ENCODE measurements at places on chromosomes 16 and 17.
A peak's percentile ranks its signal among the peaks of the same experiment; 100 is the strongest.

GRCh38 chr17:4509401-4509800, 10.7 kb downstream of the SPNS2 start:
- peak; percentile 15 for DNase-seq

DNA sequence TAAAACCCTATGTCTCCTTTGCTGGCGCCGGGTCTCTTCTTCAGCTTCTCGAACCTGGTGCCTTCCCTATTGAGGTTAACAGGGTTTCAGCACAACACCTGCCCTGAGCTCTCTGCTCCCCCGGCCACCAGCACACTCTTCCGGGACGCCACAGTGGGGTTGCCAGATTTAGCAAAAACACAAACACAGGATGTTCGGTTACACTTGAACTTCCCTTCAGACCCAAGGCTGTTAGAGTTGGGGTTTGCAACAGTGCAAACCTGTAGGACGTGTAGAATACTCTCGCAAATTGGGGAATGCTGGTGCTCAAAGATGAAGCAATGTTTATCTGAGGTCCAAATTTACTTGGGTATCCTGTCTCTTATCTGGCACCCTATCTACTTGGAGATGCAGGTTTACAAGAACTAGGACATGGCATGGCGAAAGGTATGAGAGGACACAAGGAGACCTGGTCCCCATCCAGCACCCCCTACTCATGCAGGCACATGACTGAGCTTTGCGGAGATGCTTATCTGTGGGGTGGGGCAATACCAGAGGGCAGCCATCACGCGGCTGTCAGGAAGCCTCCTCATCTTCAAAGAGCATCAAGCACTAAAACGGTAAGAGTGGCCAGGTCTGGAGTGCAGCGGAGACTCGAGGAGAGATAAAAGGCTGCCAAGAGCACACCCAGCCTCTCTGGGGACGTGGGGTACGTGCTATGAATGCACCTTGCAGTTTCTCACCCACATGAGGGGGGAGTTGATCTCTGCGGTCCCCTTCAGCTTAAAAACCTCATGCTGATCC, 52.8 kb downstream of the SDK2 start:
- no peak for DNase-seq

DNA sequence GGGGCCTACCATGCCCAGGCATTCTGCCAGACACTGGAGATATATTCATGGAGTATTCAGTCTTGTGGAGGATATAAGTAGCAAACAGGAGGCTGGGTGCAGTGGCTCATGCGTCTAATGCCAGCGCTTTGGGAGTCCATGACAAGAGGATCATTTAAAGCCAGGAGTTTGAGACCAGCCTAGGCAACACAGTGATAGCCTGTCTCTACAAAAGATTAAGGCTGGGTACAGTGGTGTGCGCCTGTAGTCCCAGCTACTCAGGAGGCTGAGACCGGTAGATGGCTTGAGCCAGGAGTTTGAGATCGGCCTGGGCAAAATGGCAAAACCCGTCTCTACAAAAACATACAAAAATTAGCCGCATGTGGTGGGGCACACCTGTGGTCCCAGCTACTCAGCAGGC, 37.7 kb upstream of the CDH3 start:
- no peak for DNase-seq

DNA sequence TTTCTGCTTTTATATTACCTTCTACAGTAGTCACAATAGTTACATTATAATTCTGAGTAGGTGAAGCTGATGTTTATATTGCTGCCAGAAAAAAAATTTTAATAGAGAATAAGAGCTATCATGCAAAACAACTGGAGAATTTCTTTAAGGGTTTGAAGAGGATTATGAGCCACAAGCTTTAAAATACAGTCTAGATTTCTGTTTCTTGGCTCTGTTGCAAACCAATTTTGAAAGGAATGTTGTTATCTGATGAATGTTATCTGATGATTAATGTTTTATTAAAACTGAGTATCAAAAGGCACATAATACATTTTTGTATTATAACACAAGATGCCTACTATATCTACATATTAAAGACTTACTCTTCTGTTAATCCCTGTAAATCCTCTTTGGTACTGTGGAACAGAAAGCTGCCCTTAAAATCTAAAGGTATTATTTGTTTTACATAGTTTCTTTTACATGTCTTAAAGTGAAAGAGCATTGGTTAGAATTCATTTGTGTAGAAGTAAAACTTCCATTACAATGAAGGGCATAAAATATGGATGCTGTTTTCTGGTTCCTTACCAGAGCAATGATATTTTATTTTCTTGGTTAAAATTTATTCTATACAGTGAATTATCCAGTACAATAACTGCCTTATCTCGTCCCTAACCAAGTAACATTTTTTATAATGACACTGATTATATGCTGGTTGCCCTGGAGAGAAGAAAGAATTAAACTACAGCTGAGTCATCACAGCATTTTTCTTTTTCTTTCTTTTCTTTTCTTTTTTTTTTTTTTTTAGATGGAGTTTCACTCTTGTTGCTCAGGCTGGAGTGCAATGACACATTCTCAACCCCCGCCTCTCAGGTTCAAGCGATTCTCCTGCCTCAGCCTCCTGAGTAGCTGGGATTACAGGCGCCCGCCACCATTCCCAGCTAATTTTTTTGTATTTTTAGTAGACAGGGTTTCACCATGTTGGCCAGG, 205.7 kb downstream of the TANC2 start:
- no peak for DNase-seq

DNA sequence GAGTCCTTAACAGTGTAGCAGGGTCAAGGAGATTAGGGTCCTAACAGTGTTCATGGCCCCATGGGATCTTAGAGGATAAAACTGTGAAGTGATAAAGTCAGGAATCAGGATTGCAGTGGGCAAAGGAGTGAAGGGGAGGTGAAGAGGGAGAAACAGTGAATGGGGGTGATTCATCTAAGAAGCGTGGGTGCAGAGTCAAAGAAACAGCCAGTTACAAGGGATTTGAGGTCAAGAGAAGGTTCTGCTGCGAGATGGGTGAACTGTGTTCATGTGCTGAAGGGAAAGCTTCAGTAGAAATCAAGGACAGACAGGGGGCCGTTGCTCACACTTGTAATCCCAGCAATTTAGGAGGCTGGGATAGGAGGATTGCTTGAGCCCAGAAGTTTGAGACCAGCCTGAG, 5.9 kb downstream of the GTF3C1 start:
- no peak for DNase-seq

- no peak for DNase-seq
Measured at GRCh38 chr17:10135539-10136257, 62.7 kb downstream of the GAS7 start.

- no peak for DNase-seq
Measured at GRCh38 chr17:10046786-10047785, 142.0 kb upstream of the RCVRN start.

DNA sequence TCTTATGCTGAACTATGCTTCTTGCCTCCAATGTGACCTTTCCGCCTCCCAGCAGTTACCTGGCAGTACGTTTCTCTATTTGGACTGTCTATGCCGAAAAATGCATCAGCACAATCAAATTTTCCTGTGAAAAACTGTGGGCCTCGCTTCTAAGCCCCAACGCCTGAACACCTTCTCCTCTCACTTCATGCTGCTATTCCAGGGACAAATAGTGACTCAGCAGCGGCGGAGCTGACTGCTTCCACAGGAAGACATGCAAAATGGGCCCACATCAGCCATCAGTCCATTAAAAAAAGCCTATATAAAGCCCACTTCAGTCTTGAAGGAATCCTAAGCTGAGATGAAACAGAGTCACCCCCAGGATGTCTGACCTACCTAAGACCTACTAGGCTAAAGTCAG, 10.5 kb upstream of the PIP4K2B start:
- no peak for DNase-seq

DNA sequence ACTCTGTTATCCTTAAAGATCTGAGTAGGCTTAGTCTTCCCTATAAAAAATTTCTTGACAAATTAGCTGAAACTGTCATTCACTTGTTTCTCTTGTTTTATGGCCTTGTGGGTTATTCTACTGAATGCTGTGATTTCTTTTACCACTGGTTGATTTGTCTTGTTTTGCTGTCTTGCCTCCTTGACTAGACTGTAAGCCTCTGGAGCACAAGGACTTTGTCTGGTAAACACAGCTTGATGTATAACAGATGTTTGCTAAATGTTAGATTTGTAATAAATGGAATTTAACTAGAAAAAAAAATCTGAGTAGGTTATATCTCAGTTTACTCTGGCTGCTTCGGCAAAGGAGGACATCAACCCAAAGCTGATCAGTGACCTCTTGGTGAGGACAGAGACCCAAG, 21.6 kb downstream of the VAC14 start:
- no peak for DNase-seq

- DNase-seq, result no peak
Measured at GRCh38 chr17:79463421-79464317, 147.2 kb downstream of the RBFOX3 start.

- no peak for DNase-seq
Measured at GRCh38 chr17:80944326-80944725, 47.3 kb upstream of the CHMP6 start.

DNA sequence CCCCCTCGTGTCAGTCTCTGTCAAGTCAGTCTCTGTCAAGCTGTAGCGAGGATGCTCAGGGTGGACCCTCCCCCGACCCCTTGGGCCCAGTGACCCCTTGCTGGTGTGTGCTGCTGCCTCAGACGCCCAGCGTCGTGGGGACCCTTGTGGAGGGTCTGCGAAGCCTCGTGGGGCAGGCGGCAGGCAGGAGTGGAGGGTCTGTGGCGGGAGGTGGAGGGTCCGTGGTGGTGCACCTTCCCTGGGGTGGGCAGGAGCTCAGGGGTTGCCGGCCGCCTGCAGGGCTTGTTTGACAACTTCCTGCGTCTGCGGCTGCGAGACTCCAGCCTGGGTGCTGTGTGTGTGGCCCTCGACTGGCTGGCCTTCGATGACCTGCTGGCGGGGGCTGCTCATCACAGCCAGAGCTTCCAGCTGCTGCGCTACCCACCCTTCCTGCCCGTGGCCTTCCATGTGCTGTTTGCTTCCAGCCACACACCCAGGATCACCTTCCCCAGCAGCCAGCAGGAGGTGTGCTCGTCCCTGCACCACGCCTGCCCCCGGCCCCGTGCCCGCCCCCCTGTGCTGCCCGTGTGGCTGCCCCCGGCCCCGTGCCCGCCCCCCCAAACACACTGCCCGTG, 5.6 kb downstream of the GNG13 start:
- no peak for DNase-seq

GRCh38 chr17:80219763-80220053, 425 bp downstream of the SGSH start:
- no peak for DNase-seq

- no peak for DNase-seq
Measured at GRCh38 chr17:2074919-2075318, 20.0 kb downstream of the HIC1 start.

GRCh38 chr17:59375857-59376256, 44.4 kb downstream of the YPEL2 start:
- DNase-seq, result no peak

GRCh38 chr17:1232331-1232730, 37.9 kb upstream of the BHLHA9 start:
- DNase-seq, result no peak

DNA sequence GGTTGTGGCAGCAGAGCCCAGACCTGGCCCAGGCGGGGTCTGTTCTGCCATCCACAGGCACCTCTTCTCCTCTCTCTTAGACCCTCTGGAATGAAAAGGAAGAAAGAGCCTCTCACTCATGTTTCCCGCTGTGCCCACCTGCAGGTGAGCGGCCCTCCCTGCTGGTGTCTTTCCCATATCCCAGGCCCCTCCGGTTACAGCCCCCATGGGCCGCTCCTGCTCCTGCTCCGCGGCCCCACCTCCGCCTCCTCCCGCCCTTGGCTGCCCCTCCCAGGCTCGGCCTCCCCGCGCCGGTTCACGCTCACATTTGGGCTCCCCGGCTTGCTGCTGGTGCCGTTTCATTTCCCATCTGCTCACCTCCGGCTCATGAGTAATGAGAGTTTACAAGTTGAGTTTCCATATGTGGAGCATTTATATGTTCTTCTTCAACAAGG, 98.7 kb upstream of the SDK2 start:
- DNase-seq, result no peak

DNA sequence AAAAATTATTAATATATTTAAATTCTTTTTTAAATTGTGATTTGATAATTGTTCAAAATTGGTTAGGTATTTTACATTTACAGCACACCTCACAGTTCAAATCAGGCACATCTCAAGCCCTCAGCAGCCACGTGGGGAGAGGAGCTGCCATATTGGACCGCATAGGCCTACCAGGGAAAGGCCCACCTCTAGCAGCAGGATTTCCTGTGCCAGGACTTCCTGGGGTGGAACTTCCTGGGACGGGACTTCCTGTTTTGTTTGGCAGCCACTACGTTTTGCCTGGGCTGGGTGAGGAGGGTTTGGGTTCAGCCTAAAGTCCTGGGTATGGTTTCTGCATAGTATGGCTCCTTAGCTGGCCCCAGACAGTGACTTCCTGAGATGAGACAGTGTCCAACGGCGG, 298.5 kb upstream of the FOXF1 start:
- no peak for DNase-seq

DNA sequence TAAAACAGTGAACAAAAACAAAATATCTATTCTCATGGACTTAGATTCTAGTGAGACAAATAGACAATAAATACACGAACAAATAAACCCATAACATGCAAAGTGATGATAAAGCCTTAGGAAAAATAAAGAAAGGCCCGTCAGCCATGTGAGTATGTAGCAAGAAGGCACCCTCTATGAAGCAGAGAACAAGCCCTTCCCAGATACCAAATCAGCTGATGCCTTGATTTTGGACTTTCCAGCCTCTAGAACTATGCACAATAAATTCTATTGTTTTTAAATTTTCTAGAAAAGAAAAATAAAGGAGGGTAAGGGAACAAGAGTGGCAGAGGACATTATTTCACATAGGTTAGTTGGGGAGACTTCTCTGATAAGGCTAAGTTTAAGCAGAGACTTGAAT, 40.7 kb upstream of the SMURF2 start:
- no peak for DNase-seq

DNA sequence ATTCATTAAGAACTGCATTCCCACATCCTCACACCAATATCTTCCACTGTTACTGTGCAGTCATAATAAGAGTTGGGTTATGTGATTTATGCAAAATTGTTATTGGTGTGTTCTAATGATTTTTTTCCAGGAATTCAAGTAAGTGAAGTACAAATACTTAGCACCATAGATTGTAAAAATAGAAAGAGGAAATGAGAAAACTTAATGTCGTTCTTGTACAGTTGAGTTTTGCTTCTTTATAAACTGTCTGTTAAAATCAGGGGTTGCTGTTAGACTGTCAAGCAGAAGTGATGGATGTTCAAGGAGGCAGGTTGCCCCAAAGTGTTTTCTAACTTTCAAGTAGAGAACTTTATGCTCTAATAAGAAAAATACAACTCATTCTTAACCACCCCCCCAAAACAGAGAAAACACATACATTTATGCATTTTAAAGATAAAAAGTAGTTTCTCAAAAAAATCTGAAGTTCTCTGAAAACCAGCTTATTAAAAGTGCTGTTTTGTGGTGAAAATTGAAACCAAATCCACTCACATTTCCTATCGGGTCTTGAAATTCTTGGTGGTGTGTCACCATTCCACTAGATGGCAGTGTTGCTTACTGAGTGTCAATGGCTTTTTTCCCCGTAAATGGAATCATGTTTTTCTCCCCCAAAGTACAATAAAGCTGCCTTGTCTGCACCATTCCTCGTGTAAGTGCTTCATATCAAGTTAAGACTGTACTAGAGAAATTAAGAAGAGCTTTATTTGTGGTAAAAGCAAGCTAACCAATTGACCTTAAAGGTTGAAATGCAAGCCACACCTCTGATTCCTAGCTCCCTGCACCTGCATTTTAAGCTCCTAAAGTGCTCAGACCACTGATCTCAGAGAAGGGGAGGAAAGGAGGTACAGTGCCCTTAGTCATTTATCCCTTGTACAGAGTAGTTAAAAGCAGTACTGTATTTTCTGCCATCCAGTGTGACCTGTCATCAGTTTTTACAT, 4.7 kb upstream of the IGSF6 start:
- no peak for DNase-seq

- no peak for DNase-seq
Measured at GRCh38 chr16:55203570-55203969, 120.4 kb upstream of the IRX6 start.

- DNase-seq, result peak; percentile 99
Measured at GRCh38 chr17:63842540-63843386, at the start of gene SMARCD2. Gene SMARCD2, minus strand, starts transcription at chr17:63842685. Its CDS starts 11 bp downstream, at chr17:63842674.
